ENCODE measurements at places on chromosomes 5 and 9. TPM values are rescaled to one million over a fixed set of nuclear protein-coding genes. Genes with fewer than 3 reads are reported as not detected.

- H3K27me3 ChIP-seq = no peaks in the 10 kb centered on the region
- H3K4me3 ChIP-seq = no peak overlapping the region
- H3K27ac ChIP-seq = no peak overlapping the region
- H3K36me3 ChIP-seq = no peaks in the 10 kb centered on the region
- no peak for DNase-seq
- peaks cover 7% of the 10 kb centered on the region for H3K4me1 ChIP-seq
Measured at GRCh38 chr9:123645762-123646161, 284.2 kb downstream of the DENND1A start.

DNA sequence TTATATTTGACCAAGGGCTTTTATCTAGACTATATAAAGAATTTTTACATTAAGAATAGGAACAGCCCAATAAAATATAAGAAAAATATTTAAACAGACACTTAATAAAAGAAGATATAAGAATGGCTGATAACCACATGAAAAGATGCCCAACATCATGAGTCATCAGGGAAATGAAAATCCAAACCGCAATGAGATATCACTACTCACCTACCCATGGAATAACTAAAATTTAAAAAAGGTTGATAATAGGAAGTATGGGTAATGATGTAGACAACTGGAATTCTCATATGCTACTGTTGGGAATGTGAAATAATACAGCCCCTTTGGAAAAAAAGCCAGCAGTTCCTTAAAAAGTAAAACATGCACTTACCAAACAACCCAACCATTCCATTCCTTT, 206.9 kb upstream of the PCSK5 start:
- no peaks in the 10 kb centered on the region for H3K27me3 ChIP-seq
- H3K4me3 ChIP-seq = no peak overlapping the region
- DNase-seq = no peak

DIRAS2 gene
- total RNA-seq = 0.28 TPM

ALDH1A1 gene
- total RNA-seq = 3.4 TPM

DNA sequence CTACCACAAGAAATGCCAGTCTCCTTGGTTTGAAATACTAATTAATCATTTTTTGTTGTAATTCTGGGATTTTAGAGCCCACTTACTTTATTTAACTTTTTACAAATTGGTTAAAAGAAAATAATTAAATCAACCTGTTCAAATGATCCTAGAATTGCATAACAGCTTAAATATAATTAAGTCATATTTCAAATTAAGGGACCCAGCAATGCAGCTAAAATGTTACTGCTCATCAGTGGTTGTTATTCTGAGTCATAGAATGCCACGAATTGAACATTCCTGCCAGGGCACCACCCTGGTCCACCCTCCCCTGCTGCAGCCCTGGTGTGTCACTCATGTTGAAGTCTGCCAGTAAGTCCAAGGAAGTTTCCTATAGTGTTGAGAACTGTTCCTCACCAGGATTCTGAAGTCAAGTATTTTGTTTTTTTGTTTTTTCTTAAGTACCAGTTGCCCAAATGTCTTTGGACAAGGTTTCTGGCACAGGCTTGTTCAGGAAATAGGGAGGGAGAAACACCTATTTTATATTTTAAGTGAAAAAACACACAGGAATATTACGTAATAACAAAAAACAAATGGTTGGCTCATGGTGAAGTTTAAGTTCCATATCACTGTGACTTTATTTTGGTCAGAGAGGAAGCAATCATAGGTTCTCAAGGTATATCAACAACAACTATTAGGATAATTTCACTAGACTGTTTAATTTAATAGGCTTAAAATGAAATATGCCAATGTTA, 4.3 kb upstream of the ITGA1 start:
- no peak overlapping the region for H3K27ac ChIP-seq
- H3K27me3 ChIP-seq = no peaks in the 10 kb centered on the region
- H3K36me3 ChIP-seq = no peaks in the 10 kb centered on the region
- H3K4me1 ChIP-seq = no peaks in the 10 kb centered on the region
